Subcutaneous adipose tissue (tissue), 4 donors: ENCODE measurements at places on chromosomes 12 and 14. TPM values are rescaled to one million over a fixed set of nuclear protein-coding genes. Genes with fewer than 3 reads are reported as not detected.

Gene ABCD4
- 39.2 TPM for total RNA-seq

Gene RNF212B
- total RNA-seq = not detected

Gene B4GALNT3
- total RNA-seq = not detected

Gene WIF1
- not detected for total RNA-seq

Gene FBLN5
- 156 TPM for total RNA-seq

Gene BTBD6
- 55.4 TPM for total RNA-seq

Gene PZP
- total RNA-seq = not detected
